Non-pigmented ciliary epithelial cell (primary cell): ENCODE measurements at places on chromosomes 7 and 10.

- no peak for DNase-seq
These were observed 2.1 kb downstream of the CAV1 start for GRCh38 chr7:116526897-116527296.

GRCh38 chr7:8365499-8366110 lies 67.8 kb upstream of the NXPH1 start:
- no peak for DNase-seq

DNA sequence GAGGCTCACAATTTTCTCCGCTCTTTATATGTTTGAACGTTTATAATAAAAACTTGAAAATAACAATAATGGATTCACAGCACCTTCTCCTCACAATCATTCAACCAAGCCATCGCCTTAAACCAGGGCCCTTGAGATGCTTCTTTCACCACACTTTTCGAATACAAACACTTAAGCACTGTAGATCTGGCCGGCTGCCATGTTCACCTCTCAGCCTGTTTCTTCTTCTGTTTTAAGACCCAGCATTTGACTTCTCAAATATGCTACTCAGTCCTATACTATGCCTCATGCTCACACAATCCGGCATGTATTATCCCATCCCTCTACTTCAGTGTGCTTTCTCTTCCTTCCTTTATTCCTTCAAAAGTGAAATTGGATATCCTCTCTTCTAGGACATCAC lies 280.6 kb downstream of the TFEC start:
- no peak for DNase-seq

DNA sequence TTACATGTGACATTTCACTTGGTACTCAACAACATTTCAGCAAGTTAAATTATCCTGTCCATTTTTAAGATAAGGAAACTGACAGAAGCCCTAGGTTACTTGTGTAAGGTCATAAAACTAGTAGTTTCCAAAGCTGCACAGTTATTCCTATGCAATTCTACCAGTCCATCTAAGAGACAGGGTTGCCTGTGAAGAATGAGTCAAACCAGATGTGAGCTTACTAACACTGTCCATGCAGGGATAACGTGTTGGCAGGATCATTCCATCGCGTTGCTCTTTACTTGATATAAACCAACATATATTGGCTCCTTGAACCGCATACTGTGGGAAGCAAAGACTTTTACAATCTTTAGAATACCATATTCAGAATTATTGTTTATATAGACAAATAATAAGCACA lies 280.9 kb upstream of the HGF start:
- DNase-seq: no peak

- no peak for DNase-seq
These were observed 208.4 kb upstream of the LRRTM3 start for GRCh38 chr10:66717231-66717981.

- DNase-seq: peak; percentile 72
These were observed 161.5 kb upstream of the SH2B2 start for GRCh38 chr7:102125127-102125596.

DNA sequence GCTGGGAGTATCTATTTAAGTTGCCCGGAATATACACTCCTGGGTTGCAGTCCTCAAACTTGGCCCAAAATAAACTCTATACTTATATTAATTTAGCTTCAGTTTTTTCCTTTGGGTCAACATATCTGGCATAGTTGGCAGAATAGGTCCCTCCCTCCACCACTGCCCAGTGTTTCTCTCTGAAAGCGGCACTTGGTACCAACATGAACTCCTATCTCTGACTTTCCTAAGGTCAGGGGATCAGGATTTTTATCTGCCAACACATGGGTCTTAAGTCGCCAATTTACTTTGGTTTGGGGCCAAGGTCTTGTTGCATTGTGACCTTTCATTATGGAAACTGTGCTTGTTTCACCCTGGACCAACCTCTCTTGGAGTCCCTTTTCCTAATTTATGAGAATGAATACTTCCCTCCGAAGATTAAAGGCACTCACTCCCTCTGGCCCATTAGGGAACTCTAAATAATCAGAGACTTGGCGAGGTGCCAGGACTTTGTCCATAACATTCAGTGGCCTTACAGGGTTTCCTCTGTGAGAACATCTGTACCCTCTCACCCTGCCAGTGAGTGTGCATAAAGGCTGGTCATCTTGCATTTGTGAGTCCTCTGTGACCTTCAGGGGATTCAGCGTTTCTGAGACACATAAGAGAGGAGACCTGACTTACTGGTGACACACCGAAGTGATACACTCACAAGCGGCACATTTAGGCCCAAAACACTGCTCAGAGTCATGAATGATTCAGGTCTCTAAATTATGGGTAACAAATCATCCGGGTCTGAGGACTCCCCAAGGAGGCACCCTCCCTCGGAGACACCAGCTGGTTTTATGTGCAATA lies 19.7 kb upstream of the FKBP9 start:
- DNase-seq: no peak

GRCh38 chr7:55533729-55534080 lies 38.6 kb downstream of the VOPP1 start:
- DNase-seq: no peak

DNA sequence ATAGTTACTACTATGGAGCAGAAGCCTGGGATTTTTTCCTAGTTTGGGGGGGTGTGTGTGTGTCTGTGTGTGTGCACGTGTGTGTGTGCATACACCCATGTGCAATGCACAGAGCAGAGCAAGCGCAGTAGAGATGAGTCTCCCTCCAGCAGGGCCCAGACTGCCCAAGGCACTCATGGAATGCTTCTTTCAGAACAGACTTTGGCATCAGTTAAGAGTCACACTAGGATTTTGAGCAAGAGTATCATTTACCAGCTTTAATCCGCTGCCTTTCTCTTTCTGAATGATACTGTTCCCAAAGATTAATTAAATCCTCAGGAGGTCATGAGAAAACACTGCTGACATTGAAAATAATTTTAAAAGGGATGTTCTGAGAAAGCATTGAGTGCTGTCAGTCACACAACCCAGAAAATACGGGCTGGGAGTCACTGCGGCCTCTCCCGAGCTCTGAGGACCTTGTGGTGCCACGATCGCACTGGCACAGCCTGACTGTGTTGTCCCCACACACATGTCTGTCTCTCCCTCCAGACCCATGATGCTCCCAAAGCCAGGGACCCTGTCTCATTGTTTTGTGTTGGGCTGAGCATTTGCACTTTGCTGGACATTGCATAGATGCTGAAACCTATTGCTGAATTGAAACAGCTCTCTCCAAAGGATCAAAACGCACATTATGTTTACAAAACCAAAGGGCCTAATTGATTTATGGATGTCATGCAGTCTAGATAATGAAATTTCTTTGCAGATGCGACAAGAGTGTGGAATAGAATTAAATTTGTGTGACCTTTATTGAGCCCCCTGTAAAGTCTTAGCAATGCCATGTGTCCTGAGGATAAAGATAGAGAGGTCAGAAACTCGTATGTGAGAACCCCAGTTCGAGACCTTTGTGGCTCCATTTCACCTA lies 54.7 kb upstream of the FIGNL1 start:
- no peak for DNase-seq

DNA sequence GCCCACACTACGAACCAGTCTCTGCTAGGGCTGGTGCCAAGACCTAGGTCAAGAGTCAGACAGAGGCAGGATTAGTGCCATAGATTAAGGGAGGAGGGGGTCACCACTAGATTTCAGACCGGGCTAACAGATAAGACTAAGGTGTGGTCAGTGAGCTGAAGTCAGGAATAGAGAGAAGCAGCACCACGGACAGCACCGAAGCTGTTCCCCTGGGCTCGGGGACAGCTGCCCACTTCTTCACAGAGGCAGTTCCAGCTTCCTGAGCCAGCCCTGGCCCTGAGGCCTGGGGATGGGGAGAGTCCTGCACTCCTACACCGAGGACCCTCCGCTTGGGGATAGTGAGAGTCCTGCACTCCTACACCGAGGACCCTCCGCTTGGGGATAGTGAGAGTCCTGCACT lies 11.2 kb upstream of the JAKMIP3 start:
- DNase-seq: no peak

GRCh38 chr7:47954231-47954911 lies 6.1 kb upstream of the PKD1L1 start:
- DNase-seq: peak; percentile 41

GRCh38 chr7:158074896-158075632 lies 512.6 kb downstream of the PTPRN2 start:
- no peak for DNase-seq

DNA sequence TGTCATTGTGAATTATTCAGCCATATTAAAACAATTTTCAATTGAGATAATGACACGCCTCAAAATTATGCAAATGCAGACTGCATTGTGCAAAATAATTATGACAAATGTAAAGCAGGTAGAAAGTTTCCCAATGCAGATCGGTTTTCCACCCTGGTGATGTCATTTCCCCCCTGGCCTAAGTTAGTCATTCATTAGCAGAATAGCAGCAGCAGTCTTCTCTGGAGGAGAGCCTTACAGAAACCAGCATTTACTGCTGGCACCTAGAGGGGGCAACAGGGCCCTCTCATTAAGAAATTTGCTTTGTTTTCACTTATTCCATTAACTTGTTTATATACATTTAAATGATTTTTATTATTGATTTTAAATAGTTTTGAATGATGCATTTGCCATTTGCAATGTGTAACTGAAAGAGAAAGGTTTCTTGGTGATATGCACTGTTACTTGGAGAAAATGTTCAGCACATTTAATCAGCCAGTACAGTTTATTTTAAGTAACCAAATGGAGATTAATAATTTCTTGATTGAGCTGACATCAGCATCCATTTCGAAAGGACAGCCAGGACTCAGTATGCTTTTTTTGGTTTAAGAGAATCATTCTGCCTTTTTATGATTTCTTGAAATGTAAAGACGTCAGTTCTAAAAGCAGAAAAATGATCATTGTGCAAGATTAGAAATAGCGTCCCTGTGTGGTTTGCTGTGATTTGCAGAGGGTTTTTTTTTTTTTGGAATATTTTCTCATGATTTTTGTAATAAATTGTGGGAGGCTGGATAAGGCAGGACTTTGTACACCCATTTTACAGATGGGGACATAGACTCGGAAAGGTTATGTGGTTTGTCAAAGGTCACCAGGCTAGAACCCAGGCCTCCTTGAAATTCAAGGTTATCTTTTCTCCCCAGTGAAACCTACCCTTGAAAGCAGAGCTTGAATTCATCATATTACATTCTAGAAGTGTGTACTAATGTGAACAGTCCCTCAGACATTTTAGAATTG lies 3.5 kb downstream of the ARID5B start:
- no peak for DNase-seq

- no peak for DNase-seq
These were observed 110.1 kb downstream of the TPST1 start for GRCh38 chr7:66315192-66315591.
